ENCODE measurements at places on chromosomes 1 and 21.
A peak's percentile ranks its signal among the peaks of the same experiment; 100 is the strongest.

DNA sequence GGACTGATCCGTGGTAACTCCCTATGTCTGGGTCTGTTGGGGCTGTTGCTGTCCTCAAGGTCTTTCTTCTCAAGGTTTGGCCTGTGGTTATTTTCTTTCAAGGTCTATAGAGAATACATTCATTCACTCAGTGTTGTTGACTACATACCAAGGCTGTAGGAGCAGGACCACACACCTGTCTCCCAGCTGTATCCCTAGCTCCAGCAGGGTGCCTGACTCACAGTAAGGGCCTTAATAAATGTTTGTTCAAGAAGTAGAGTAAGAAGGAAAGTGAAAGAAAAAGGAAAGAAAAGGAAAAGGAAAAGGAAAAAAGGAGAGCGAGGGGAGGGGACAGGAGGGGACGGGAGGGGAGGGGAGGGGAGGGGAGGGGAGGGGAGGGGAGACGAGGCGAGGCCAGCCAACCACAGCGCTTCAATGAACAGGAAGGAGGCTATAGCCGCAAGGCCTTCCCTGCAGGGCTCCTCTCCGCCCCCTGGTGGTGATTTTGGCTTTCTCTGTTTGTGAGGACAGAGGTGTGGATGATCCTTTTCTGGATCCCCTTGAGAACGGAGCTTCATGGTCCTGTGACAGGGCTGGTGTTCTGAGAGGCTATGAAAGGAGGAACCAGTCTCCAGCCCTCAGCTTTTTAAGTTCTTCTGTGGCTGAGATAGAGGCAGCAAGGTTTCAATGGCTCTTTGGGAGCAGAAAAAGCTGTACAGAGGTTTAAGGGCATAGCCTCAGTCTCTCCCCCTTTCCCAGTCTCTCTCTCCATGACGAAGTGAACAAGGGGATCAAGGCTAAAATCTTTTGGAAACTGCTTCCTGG, 30.6 kb upstream of the LCE5A start:
- peak; percentile 88 for DNase-seq

DNA sequence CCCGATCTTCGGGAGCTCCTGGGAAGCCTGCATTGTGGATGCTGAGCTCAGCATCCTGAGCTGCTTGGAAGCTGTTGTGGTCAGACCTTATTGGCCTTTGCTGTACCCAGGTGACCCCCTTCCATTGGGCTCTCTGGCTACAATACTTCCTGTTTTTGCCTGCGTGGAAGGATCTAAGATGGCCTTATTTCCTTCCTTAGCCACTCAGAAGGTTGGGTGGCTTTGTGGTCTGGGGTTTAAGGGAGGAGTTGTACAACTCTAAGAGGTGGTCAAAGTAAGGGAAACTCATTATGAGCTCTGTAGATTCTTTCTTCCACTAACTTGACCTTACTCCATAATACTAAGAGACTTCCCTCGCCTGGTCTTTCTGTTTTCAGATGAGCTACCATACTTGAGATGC, 17.7 kb downstream of the PFKFB2 start:
- DNase-seq: no peak

DNA sequence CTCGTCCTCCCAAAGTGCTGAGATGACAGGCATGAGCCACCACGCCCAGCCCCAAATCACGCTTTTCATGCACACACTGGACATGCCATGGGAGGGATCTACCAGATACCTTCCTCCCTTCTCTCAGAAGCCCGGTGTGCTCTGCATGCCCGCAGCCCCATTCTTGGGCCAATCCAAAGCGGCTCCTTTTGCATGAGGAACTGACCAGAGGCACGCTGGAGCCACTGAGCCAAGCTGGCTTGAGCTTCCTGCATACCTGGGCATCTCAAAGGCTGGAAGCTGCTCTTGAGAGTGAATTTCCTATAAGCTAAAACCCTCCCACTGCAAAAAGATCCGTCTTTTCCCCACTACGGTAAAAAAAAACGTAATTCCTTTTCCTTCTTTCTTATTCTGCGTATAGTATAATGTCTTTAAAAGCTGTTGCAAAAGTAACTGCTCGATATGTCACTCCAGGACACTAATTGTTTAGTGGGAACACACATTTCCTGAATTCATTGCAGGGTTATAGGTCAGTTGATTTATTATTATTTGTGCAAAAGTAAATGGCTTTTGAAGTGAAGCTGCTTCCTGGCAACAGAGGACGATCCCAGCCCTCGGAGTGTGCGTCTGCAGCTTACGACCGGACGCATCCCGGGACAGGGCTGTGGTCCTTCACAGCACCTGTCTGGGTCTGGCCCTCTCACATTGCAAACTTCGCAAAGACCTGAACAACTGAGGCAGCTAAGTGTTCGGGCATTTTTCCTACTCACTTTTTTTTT, 61.8 kb upstream of the ETS2 start:
- no peak for DNase-seq

GRCh38 chr1:161834967-161835550, 68.9 kb downstream of the ATF6 start:
- DNase-seq: peak; percentile 17

GRCh38 chr1:41536361-41536802, 51.9 kb upstream of the EDN2 start:
- no peak for DNase-seq

DNA sequence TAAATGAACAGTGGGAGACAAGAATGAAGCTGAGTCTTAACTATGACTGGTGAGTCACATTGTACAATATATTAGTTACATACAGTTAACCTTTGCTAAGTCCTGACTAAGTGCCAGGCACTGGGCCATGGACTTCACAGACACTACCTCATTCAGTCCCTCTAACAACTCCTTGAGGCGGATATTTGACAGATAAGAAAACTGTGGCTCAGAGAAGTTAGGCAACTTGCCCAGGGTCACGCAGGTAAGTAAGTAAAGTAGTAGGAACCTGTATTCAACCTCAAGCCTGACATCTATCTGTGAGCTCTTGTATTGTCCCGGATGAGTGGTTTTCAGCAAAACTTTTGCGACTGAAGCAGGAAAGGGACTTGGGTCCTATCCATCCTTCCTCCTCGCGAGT, 62.1 kb downstream of the GNG12 start:
- no peak for DNase-seq

DNA sequence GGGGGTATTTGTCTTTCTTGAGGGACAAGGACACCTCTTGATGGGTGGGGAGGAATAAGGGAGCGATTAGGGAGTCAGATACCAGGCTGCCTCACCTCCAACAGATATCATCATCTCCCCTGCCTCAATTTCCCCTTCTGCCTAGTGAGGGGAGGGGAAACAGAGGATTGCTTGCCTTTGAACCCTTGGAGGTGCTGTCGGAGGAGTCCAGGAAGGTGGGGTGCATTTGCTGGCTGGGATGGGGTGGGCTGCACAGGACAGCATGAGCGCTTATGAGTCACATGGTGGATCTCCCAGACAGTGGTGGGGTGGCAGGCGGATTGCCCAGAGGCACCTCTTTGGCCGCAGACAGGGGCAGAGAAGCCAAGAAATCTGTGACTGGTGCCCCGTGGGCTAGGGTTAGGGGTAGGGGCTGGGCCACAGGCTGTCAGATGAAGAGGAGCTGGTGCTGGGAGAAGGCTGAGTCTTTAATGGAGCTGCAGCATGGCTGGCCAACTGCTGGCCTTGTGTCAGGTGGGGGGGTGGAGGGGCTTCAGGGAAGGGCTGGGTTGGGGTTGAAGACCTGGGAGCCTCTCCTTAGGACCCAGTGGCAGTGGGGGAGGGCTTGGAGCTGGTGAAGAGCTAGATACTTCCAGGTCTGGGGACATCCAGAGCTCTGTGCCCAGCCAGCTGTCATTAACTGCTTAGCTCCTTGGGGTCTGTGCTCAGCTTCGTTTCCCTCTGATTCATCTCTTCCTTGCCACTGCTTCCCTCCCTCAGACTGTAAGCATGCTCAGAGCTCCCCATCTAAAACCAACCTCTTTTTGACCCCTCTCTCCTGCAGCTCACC, 7.0 kb upstream of the ADORA1 start:
- DNase-seq: no peak

GRCh38 chr1:226433341-226433720, 25.4 kb upstream of the PARP1 start:
- no peak for DNase-seq

- DNase-seq: peak; percentile 81
These were observed 2.6 kb upstream of the CREG1 start for GRCh38 chr1:167555971-167556714.

GRCh38 chr1:37325010-37325409, 149.4 kb upstream of the ZC3H12A start:
- peak; percentile 5 for DNase-seq

DNA sequence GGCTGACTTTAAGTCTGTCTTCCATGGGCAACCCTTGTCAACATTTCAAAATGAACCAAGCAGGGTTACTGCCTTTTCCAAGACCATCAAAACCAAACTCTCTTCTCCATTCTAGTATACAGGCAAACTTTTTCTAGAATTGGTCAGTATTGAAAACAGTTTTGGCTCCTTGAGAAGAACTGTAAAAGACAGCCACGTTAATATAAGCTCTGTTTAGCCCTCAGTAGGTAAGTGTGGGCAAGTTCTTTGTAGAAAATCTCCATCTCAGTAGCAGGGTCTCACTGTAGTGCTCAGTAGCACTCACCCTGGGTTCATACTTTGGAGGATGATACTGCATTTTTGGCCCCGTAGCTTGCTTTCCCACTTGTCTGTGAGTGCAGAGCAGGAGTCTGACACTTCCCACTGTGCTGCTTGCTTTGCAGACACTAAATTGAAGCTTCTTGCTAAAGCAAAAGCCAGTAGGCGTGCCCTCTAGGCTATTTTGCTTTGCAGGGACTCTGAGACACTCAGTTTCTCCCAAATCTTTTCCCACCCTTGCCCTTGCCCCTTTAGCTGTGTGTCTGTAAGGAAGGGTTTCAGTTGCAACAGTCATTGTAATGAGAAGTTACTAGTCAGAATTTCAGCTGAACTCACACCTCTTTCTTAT, 34.3 kb upstream of the CACYBP start:
- no peak for DNase-seq

- no peak for DNase-seq
These were observed 105.5 kb downstream of the CRYAA start for GRCh38 chr21:43274022-43274945.

- DNase-seq: peak; percentile 43
These were observed 41.7 kb downstream of the UTP25 start for GRCh38 chr1:209869291-209870149.

DNA sequence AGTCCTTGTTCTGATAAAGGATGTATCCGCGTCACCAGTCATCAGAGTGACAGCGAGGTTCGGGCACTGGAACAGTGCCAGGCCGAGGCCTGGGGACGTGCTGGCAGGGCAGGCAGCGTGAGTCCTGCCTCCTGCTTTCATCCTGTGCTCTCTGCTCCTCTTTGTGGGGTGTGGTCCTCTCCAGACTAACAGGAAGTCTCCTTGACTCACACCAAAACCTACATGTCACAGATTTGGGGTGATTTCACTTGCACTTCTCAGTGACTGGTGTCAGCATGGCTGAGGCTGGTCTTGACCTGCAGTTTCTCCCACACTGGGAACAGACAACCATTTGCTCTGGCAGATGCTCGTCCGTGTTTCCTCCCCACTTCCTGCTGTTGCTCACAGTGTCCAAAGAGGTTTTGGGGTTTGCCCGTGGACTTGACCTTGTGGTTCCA, 8.8 kb upstream of the NLRP3 start:
- no peak for DNase-seq

GRCh38 chr1:161727256-161727924, 6.0 kb downstream of the FCRLB start:
- peak; percentile 38 for DNase-seq

Data from SK-MEL-5 (cell line).